Sigmoid colon (tissue), 7 donors: ENCODE measurements at places on chromosomes 1 and 21. TPM values are rescaled to one million over a fixed set of nuclear protein-coding genes. Genes with fewer than 3 reads are reported as not detected.

PLXNA2 gene
- 16.1 TPM for total RNA-seq

NECTIN4 gene
- total RNA-seq = not detected

MPL gene
- not detected for total RNA-seq

VSIG8 gene
- not detected for total RNA-seq

OR6K3 gene
- total RNA-seq = not detected

PODN gene
- total RNA-seq = 80.6 TPM

LEFTY1 gene
- not detected for total RNA-seq

VHLL gene
- not detected for total RNA-seq

HSPA6 gene
- not detected for total RNA-seq

CBR3 gene
- total RNA-seq = 17.8 TPM

UTS2 gene
- not detected for total RNA-seq

PAFAH2 gene
- total RNA-seq = 12.2 TPM

GNAT2 gene
- not detected for total RNA-seq

C1QB gene
- 484 TPM for total RNA-seq

KIF26B gene
- total RNA-seq = 2.3 TPM

LRRC39 gene
- 1.6 TPM for total RNA-seq

RGS7 gene
- total RNA-seq = not detected

NPL gene
- total RNA-seq = 9.7 TPM

OR4F16 gene
- total RNA-seq = not detected

KRTAP19-3 gene
- total RNA-seq = not detected

CD247 gene
- total RNA-seq = not detected

ANKRD45 gene
- total RNA-seq = 0.71 TPM

CD53 gene
- 28.2 TPM for total RNA-seq

TMEM61 gene
- total RNA-seq = 0.41 TPM

BEND5 gene
- total RNA-seq = 11.4 TPM

TPR gene
- 63.2 TPM for total RNA-seq

ARHGEF16 gene
- total RNA-seq = 2.2 TPM

PROK1 gene
- total RNA-seq = not detected

KRTAP21-2 gene
- not detected for total RNA-seq

S100A9 gene
- total RNA-seq = 73.4 TPM

SPRR2E gene
- total RNA-seq = not detected

PAX7 gene
- total RNA-seq = not detected

METTL18 gene
- total RNA-seq = 6.1 TPM

H3-3A gene
- total RNA-seq = 339 TPM

RCSD1 gene
- 9.4 TPM for total RNA-seq

OR14K1 gene
- 0.99 TPM for total RNA-seq

PTCH2 gene
- total RNA-seq = 0.68 TPM

STXBP3 gene
- 48.2 TPM for total RNA-seq

ETV3L gene
- not detected for total RNA-seq

TFF2 gene
- not detected for total RNA-seq

KCNA3 gene
- 0.82 TPM for total RNA-seq

CLDN17 gene
- total RNA-seq = not detected

SUSD4 gene
- 0.82 TPM for total RNA-seq

CR1L gene
- not detected for total RNA-seq

LMX1A gene
- 0.28 TPM for total RNA-seq

OR6F1 gene
- not detected for total RNA-seq

CELA3A gene
- not detected for total RNA-seq

PDPN gene
- total RNA-seq = 14.1 TPM

IL24 gene
- not detected for total RNA-seq

CFHR1 gene
- not detected for total RNA-seq

KIF17 gene
- 1.6 TPM for total RNA-seq
